ENCODE measurements at places on chromosomes 5 and 9.

DNA sequence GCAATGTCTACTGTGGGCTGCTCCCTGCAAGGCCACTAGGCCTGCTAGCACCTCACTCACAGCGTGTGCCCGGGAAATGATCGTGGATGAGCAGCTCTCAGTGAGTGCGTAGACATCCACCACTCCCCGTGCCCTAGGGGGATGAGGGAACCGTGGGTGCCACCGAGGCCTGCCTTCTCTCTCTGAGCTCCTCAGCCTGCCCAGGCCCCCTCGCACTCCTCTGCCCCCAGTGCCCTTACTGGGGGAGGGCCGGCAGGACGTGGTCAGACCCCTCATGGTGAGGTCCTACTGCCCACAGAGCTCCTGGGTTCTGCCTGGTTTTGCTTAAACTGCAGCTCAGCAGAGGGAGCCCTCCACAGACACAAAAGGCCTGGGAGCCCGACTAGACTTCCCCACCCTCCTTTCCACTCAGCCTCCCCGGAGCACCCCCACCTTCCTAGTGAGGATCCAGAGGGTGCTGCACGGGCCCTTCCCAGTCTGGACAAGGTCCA is 220.0 kb downstream of the CACNA1B start:
- no peak for DNase-seq

DNA sequence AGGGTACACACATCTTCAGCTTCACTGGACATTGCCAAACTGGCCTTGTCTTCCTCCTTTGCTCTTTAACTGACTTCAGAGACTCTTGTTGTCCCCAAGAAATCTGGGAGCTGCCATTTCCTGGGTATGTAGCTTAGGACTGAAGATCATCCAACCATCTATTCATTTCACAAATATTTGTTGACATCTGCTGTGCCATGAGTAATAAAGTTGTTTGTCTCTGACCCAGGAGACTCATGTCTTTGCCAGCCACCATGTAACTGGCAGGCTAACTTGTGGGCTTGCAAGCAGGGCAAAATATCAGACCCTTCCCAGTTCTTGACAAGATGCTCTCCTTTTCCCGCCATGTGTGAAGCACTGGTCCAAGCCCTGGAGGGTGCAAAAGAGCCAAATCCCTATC is 17.1 kb upstream of the TOR1B start:
- no peak for DNase-seq

DNA sequence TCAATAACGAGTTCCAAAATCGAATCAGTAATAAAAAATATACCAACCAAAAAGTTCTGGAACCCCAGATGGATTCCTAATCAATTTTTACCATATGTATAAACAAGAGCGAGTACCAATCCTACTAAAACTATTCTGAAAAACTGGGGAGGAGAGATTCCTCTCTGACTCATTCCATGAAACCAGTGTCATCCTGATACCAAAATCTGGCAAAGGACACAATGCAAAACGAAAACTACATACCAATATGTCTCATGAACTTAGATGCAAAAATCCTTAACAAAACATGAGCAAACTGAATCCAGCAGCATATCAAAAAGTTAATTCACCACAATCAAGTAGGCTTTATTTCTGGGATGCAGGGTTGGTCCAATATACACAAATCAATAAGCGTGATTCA is 30.5 kb upstream of the MACIR start:
- no peak for DNase-seq

DNA sequence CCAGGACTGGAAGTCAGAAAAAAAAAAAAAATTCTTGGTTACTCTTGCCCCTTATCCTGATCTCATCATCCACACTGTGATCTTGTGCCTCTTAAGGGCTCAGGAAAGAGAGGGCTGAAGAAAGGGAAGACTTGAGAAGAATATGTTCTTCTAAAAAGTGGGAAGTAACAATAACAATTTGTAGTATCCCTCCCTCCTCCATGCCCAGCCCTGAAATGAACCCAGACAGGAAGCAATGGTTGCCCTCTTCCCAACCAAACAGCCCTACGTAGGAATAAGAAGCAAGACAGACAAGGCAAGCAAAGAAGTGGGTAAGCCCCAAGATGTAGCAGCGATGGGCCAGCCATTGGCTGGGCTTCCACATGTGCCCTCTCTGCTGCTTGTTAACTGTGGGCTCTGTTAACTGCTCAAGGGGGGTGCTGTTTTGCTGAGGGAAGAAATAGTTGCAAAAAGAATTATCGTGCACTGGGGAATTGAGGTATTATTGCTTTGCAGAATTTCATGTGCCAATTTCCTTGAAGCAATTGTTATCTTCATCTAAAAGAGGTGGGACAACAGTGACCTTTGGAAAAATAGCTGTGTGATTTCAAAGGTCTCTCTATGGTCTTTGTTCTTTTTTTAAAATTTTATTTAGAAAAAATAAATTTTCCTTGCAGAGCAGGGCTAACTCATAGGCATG is 146.6 kb upstream of the PCA3 start:
- no peak for DNase-seq

GRCh38 chr5:179696603-179697002 is 2.2 kb upstream of the CANX start:
- DNase-seq: peak; percentile 29

DNA sequence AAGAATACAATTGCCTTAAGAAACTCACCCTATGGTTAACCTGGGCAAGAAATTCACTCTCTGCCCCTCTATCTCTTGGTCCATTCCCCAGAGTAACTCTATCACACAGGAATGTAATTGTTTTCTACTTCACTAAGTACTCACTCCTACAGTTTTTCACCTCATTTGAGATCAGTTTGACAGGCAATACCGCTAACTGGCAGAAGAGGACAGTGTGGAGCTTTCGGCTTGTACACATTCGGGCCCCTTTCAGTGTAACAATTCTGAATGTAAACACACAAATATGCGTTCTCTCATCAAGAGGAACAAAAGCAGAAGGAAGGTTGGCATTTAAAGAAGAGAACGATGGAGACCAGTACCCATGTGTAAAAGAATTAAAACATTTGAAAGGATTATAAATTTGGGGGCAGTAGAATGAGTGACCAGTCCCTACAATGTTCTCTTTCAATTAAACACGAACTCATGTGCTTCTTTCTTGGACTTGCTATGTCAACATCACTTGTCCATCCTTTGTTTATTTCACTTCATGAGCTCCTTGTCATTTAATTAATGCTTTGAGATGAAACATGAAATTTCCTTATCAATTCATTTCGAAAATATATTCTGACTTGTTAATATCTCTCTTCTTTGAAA is 188.5 kb upstream of the GRAMD2B start:
- DNase-seq: peak; percentile 70

All from NAMALWA (cell line).